ENCODE measurements at places on chromosomes 5 and 9. TPM values are rescaled to one million over a fixed set of nuclear protein-coding genes. Genes with fewer than 3 reads are reported as not detected.

S1PR3 gene
- total RNA-seq: 3.0 TPM

SPINK6 gene
- not detected for total RNA-seq

SH2D3C gene
- total RNA-seq: 30.0 TPM

CSF2 gene
- 1,648 TPM for total RNA-seq

PRRX2 gene
- 6.2 TPM for total RNA-seq

- H3K27me3 ChIP-seq: no peaks in the 10 kb centered on the region
- no peak for DNase-seq
- no peaks in the 10 kb centered on the region for H3K36me3 ChIP-seq
Observed at GRCh38 chr5:51411921-51412325, 28.7 kb downstream of the ISL1 start.

- H3K4me1 ChIP-seq: no peaks in the 10 kb centered on the region
- no peaks in the 10 kb centered on the region for H3K27me3 ChIP-seq
- DNase-seq: no peak
- no peak overlapping the region for H3K4me3 ChIP-seq
- no peaks in the 10 kb centered on the region for H3K36me3 ChIP-seq
Observed at GRCh38 chr5:123845356-123846100, 333.6 kb downstream of the CSNK1G3 start.

GRCh38 chr5:90504743-90505142 is 24.6 kb downstream of the LYSMD3 start:
- H3K4me1 ChIP-seq: peaks cover 11% of the 10 kb centered on the region
- no peak for DNase-seq
- no peaks in the 10 kb centered on the region for H3K27me3 ChIP-seq
- H3K27ac ChIP-seq: no peak overlapping the region

DNA sequence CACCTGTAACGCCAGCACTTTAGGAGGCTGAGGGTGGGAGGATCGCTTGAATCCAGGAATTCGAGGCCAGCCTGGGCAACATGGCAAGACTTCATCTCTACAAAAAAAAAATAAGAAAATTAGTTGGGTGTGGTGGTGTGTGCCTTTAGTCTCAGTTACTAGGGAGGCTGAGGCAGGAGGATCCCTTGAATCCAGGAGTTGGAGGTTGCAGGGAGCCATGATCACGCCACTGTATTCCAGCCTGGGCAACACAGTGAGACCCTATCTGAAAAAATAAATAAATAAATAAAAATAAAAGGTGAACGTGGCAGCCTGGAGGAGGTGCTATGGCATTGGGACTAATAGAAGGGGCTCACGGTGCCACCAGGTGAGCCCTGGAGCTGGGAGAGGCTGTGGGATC is 7.1 kb downstream of the FGFR4 start:
- H3K27me3 ChIP-seq: peaks cover 5% of the 10 kb centered on the region
- no peak for DNase-seq
- H3K4me1 ChIP-seq: no peaks in the 10 kb centered on the region
- no peak overlapping the region for H3K27ac ChIP-seq
- H3K4me3 ChIP-seq: no peak overlapping the region

- no peak overlapping the region for H3K4me3 ChIP-seq
- no peaks in the 10 kb centered on the region for H3K4me1 ChIP-seq
- H3K27me3 ChIP-seq: no peaks in the 10 kb centered on the region
- no peak for DNase-seq
Observed at GRCh38 chr9:108163321-108164005, 673.9 kb upstream of the KLF4 start.

DNA sequence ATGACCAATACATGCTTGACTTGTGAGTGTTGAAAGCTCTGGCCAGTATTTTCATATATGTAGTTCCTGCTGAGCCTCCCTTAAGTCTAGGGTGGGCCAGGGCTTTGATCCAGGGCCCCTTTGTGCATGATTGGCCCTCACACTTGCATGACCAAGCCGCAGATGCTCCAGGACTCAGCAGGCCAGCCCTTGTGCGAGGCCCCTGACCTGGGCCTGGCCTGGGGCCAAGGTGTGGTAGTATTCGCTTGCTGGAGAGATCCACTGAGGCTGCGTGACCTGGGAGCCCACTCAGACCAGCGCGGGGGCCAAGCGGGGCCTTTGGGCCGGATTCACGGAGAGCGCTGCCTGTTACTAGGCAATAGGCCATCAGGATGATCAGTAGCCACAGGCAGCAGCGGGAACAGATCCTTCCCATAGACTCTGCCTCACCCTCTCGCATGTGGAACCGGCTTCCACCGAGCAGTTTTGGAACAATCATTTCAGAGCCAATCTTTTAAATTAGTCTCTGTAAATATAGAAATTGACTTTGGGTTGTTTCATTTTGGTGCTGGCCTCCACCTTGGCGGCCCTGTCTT is 79.0 kb upstream of the PTCH1 start:
- DNase-seq: no peak
- H3K4me3 ChIP-seq: no peak overlapping the region
- no peak overlapping the region for H3K27ac ChIP-seq
- no peaks in the 10 kb centered on the region for H3K36me3 ChIP-seq

DNA sequence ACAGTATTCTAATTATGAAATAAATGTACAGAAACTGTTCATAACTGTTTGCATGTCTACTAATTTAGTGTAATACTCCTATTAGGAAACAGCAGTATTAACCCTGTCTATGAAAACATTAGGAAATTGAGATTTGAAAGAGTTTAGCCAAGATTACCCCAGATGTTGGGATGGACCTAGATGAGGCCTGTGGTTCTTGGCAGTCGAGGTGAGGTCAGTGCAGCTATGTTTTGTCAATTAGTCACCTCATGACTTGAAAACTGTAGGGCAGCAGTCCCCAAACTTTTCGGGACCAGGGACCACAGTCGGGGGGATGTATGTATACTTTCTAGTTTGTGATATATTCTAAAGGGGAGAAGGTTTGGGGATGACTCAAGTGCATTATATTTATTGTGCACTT is 4.7 kb downstream of the LNPEP start:
- peaks cover 20% of the 10 kb centered on the region for H3K36me3 ChIP-seq
- peak overlapping the region; percentile 45 for H3K27ac ChIP-seq
- no peaks in the 10 kb centered on the region for H3K27me3 ChIP-seq

DNA sequence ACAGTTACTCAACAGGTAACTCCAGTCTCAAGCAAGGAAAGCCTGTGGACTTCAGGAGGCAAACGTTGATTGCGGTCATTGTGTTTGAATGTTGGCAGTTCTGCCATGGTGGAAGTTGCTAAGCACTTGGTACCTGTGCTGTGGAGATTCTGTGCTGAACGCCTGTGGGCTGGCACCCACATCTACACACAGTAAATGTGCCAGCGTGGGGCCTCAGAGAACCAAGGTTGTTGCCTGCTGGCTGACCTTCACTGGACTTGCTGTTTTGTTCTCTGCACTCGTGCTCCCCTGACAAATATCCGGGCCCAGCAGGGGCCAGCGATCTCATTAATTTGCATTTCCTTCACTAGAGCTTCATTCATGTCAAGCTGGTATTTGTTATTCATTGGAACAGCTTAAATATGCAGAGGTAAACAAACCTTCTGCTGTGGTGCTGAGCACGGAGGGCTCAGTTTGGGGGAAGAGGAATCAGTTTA is 141.8 kb downstream of the PRKACG start:
- H3K4me3 ChIP-seq: no peak overlapping the region
- no peaks in the 10 kb centered on the region for H3K36me3 ChIP-seq
- DNase-seq: no peak
- no peaks in the 10 kb centered on the region for H3K4me1 ChIP-seq
- H3K27me3 ChIP-seq: peaks cover 2% of the 10 kb centered on the region

- no peak overlapping the region for H3K27ac ChIP-seq
- no peak for DNase-seq
- peak overlapping the region; percentile 66 for H3K4me3 ChIP-seq
- peaks cover 46% of the 10 kb centered on the region for H3K27me3 ChIP-seq
- H3K36me3 ChIP-seq: no peaks in the 10 kb centered on the region
Observed at GRCh38 chr9:87499424-87500017, 1.9 kb downstream of the DAPK1 start.

GRCh38 chr9:38182321-38182720 is 113.3 kb upstream of the SHB start:
- DNase-seq: no peak
- H3K4me1 ChIP-seq: no peaks in the 10 kb centered on the region
- no peak overlapping the region for H3K27ac ChIP-seq
- H3K27me3 ChIP-seq: peaks cover 10% of the 10 kb centered on the region

DNA sequence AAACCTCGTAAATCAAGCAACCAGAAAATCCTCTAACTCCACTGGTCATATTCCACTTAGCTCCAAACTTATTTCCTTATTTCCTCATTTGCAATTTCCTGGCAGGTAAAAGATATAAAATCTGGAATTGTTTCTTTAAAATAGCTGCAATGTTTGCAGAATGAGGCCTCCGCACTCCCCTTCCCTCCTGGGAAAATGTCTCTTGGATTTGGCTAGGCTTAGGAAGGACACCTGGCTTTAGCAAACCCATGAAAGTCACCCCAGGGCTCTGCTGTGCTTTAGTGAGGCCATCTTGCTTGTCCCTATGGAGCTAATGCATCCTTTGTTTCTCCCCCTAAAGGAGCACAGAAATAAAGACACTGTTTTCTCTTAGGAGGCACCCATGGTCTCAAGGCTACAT is 10.5 kb downstream of the ARSB start:
- no peak for DNase-seq
- H3K4me1 ChIP-seq: peaks cover 9% of the 10 kb centered on the region
- H3K4me3 ChIP-seq: no peak overlapping the region
- peaks cover 2% of the 10 kb centered on the region for H3K36me3 ChIP-seq
- H3K27me3 ChIP-seq: peaks cover 5% of the 10 kb centered on the region

DNA sequence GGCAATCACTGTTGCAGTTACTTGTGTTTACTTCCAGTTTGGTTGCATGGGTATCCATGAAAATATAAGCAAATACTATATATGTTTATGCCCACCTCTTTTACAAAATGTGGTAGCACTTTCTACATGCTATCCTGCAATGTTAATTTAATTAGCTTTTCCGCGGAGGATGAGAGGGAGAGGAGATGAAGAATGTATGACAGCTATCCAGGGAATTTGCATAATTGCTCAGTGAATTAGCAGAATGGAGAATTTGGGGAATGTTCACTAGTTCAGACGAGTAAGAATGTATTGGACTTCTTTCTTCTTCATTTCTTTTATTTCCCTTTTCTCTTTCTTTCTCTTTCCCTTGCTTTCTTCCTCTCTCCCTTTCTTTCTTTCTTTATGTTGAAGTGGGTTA is 140.7 kb upstream of the SLC28A3 start:
- DNase-seq: no peak
- no peak overlapping the region for H3K4me3 ChIP-seq
- H3K4me1 ChIP-seq: no peaks in the 10 kb centered on the region
- no peaks in the 10 kb centered on the region for H3K36me3 ChIP-seq

- H3K36me3 ChIP-seq: peaks cover 23% of the 10 kb centered on the region
- H3K27ac ChIP-seq: peak overlapping the region; percentile 64
- DNase-seq: no peak
- peaks cover 81% of the 10 kb centered on the region for H3K4me1 ChIP-seq
Observed at GRCh38 chr5:131536211-131536826, 98.7 kb downstream of the RAPGEF6 start.
